Fibroblast of skin of abdomen (primary cell): ENCODE measurements at places on chromosomes 12 and 14.

GRCh38 chr12:46900734-46901463, 75.1 kb upstream of the SLC38A4 start:
- DNase-seq = peak; percentile 61

- no peak for DNase-seq
Measured at GRCh38 chr14:98018628-98019027, 1221.4 kb downstream of the VRK1 start.

DNA sequence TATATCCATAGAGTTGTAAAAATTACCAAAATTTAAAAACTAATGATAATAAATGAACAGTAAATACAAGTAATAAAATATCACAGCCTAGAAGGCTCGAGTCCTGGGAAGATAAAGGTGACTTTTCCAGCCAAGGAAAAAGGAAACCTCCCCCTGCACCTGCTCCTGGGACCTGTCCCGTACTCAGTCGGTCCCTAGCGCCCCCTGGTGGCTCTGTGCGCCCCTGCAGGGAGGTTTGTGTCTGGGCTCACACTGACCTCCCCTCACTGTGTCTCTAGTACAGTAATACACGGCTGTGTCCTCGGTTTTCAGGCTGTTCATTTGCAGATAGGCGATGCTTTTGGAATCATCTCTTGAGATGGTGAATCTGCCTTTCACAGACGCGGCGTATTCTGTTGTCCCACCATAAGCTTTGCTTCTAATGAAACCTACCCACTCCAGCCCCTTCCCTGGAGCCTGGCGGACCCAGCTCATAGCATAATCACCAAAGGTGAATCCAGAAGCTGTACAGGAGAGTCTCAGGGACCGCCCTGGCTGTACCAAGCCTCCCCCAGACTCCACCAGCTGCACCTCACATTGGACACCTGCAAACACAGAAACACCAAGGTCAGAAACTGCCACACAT, 1030.4 kb downstream of the TMEM121 start:
- DNase-seq = no peak

- no peak for DNase-seq
Measured at GRCh38 chr14:80695869-80696268, 245.7 kb downstream of the CEP128 start.

GRCh38 chr12:69546693-69547438, 38.4 kb upstream of the CCT2 start:
- no peak for DNase-seq

GRCh38 chr14:58964598-58964928, 223.9 kb upstream of the DAAM1 start:
- no peak for DNase-seq

GRCh38 chr12:122966743-122967550, 684 bp upstream of the ABCB9 start:
- no peak for DNase-seq

GRCh38 chr14:75449696-75450095, 21.9 kb downstream of the JDP2 start:
- DNase-seq = no peak

DNA sequence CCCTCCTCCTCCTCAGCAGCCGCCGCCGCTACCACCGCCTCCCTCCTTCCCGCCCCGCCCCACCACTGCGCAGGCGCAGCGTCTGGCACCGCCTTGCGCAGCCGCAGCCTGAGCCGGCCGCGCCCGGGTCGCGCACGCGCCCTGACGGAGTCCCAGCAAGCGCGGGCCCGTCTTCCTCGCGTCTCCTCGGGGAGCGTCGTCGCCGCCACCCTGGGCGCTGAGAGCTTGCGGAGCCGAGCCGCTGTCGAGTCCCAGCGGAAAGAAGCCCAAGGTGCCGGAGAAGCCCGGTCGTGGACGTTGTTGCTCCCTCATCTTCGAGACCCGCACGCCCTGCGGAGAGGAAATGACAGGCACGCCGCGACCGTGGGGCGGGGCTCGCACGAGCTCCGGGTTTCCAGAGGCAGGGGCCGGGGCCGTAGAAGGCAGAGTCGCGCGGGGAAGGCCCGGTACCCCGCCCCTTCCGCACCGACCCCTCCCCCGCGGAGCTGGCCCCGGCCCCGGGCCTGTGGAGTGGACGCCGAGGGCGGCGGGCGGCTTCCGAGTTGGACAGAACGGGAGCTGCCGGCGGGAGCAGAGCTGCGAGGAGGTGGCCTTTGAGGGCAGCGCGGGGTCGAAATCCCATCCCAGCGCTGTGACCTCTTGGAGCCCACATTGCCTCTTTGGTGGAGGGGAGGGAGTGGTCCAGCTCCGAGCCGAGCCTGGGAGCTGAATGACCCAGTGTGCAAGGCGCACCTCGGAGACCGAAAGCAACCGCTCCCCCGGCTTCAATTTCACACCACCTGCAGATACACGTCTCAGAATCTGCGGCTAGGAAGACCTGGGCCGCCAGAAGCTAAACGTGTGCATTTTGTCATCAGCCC, 469 bp upstream of the RAB35 start:
- peak; percentile 94 for DNase-seq

DNA sequence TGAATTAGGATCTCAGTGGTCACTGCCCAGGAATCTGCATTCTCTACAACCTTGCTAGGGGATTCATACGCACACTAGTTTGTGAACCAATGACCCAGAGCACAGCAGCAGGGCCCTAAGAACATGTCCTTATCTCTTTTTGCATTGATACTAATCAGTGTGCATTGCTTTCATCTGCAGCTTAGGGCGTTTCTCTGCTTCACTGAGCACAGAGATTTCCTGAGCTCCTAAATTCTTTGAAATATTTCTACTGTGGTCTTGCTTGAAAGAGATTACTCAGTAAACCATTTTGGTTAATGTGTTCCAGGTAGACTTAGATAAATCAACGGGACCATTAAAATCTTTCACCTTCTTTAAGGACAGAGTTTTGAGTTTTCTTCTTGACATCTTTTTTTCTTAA, 351.3 kb upstream of the KITLG start:
- no peak for DNase-seq

DNA sequence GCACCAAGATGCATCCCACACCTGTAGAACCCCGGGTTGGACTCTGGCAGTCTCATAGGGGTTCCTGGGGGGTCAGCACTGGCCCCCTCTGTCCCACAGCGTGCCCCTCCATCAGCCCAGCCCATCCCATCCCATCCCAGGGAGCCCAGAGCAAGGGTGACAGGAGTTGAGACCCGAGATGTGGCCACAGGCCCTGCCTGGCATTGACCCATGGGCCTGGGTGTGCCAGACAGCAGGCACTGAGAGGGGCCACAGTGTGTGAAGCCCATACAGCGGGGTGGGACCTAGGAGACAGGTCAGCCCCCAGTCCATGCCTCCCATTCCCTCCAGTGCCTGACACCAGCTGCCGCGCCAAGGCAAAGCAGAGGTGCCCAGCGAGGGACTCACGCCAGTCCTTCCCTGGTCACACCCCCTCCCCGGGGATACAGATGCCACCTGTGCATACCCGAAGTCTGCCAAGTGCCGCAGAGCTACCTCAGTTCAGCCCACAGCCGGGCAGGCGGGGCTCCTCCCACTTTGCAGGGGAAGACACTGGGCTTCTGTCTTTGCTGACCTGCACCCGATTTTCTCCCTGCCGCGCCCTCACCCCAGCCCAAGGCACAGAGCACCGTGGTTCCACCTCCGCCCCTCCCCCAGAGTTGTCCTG, 50.4 kb downstream of the CYP46A1 start:
- no peak for DNase-seq

DNA sequence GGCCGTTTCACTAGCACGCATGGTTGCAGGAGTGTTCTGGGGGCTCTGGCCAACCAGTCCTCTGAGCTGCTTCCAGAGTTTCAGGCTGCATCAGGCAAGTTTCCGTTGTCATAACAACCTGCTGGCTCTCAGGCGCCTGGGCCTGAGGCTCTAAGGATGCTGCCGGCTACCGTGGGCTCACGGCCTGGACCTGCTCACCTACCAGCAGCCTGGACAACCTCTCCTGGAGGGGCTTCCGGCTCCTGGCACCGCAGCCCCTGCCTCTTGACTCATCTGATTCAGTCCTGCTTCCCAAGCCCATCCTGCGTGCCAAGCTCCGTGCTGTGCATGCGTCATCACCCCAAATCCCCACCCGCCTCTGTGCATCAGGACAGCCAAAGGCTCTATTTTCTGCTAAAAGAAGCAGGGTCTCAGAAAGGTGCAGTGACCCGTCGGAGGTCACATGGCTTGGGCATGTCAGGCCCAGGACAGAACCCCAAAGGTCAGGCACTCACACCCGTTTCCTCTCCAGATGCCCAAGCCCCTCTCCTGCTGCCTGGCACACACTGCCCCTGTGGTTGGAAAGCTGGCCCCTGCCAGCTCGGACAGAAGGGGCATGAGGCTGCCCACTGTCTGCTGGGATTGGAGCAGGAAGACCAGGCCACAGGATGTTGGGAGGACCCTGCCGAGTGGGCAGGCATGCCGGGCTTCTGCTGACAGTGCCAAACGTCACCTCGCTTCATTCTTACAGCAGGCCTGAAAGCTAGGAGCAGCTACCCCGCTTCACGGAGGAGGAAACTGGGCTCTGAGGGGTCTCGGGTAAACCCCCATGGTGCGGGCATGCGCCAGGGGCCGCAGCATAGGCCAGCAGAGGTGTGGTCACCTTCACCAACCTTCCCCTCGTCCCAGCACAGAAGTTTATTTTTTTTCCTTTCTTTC, 5.7 kb downstream of the BEGAIN start:
- DNase-seq = no peak

DNA sequence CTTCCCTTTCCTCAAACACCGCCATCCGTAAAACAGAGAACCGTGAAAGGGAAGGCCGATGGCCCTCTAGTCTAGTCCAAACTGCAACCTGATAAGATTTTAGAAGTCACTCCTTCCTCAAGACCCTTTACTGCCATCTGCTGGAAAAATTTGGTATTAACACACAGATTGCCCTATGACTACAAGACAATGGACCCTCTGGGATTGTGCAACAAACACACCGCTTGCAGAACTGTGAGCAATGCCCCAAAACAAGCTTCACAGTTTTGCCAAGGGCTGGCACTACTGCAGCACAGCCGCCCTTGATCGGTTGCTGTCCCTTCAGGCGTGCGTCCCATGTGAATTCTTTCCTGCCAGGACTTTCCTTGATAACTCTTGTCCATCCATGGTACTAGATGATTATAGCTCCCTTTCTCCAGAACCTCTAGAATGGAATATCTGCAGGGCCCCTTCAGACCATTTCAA, 23.1 kb downstream of the LLPH start:
- peak; percentile 92 for DNase-seq

DNA sequence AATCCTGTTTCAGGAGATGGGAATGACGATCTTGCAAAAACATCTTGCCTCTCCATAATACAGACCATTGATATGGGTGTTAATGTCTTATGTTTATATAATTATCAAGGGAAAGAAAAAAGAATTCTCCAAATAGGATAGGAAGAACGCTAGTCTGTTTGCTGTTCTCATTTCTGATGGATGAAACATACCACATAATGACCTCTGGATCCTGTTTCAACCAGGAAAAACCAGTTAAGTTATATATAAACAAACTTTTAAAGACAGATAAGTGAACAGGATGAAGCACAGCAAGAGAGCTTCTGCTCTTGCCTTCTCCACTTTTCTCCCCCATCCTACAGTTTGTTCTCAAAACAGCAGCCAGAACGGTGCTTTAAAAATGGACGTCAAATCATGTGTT, 27.8 kb downstream of the COQ6 start:
- no peak for DNase-seq

GRCh38 chr12:96501133-96501761, 11.9 kb downstream of the CFAP54 start:
- peak; percentile 31 for DNase-seq

DNA sequence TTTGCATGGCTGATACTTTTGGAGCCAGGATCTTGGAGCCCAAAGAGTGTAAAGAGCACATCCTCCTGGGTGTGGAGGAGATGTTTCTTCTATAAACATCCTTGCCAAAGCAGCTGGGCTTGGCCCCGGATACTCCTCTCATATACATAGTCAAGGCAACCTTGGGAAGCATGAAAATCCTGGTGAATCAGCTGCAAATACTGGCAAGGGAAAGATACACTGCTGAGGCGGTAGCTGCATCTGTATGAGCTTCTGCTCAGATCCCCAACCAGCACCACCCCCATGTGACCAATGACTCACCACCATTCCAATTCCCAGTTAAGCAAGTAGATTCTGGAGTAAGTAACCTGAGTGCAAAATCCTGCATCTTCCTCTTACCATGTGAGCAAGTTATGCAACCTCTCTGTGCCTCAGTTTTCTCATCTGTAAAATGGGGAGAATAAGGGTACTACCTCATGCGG, 567.4 kb downstream of the MED13L start:
- peak; percentile 82 for DNase-seq

DNA sequence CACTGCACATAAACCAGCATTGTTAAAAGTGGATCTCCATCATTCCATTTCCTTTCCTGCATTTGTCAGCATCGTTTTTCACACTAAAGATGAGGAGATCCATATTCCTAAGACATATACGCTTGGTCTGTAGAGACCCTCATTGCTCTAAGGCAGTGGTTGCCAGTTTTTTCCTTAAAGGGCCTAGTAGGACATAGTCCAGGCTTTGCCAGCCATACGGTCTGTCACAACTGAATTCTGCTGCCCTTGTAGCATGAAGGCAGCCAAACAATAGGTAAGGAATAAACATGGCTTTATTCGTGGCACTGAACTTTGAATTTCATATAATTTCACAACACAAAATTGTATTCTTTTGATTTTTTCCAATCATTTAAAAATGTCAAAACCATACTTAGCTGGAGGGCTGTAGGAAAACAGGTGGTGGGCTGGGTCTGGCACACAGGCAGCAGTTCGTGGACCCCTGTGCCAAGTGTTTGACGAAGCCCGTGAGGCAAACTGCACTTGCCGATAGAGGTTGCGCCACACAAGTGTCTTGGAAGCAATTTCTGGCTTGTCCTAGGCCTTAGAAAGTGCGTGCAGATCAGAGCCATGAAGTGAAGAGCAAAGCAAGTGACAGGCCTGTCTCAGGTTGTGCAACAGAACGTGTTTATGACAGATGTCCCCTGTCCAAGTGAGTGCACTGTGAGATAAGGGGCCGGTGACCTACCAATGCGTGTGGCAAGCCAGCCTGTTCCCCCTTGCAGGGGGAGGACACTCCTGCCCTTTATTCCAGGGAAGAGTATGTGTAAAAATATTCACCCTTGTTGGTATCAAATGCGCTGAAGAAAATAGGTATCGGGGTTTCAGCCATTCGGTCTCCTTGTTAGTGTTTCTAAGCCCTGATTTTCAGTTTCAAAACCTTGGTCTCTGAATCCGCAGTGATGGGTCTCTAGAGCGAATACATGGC, 916 bp upstream of the CHPT1 start:
- no peak for DNase-seq

GRCh38 chr12:41743835-41744234, 400.8 kb downstream of the GXYLT1 start:
- no peak for DNase-seq

- DNase-seq = no peak
Measured at GRCh38 chr12:56801661-56802622, 38.8 kb downstream of the HSD17B6 start.

DNA sequence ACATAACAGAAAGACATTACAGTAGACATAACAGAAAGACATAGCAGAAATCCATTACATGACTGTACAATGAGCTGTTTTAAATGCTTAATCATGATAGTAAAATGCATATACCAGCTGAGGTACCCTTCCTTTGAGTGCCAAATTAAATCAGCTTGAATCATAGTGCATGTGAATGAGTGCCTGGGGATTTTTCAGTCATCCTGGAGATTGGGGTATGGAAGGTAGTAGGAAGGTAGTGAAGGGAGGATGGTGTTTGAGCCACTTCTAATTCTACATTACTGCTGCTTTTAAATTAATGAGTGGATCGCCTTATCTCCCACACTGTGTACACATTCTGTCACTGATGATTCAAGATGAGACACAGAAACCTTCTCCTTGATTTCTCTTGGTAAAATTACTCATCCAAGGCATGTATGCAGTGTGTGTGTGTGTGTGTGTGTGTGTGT, 534.2 kb downstream of the LRFN5 start:
- DNase-seq = peak; percentile 83

GRCh38 chr12:44812062-44812461, 64.1 kb downstream of the NELL2 start:
- DNase-seq = no peak

GRCh38 chr12:93802293-93802692, 125.1 kb downstream of the CRADD start:
- DNase-seq = no peak
